Activated T-cell treated with anti-CD3 and anti-CD28 coated beads, Interleukin-2, amount 50 U/mL, for 1 hour (primary cell): ENCODE measurements at places on chromosomes 1 and 21.

- DNase-seq, result no peak
Observed at GRCh38 chr1:55632058-55632457, 416.9 kb upstream of the USP24 start.

DNA sequence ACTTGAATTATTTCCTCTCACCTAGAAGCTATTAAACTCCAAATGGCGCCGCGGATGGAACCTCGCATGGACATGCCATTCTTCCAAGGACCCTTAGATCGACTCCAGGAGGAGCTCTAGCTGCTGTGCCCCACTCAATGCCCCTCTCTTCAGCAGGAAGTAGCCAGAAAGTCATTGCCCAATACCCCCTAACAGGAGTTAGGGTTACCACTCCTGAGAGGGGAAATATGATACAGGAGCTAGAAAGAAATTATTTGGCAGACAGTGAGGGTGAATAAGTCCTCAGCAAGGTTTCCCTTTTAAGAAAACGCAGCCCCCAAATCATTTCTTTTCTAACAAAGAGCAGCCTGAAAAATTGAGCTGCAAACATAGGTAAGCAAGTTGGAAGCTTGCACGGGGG is 28.6 kb downstream of the TFB2M start:
- no peak for DNase-seq

- no peak for DNase-seq
Observed at GRCh38 chr1:154501423-154502065, 475 bp upstream of the TDRD10 start.

DNA sequence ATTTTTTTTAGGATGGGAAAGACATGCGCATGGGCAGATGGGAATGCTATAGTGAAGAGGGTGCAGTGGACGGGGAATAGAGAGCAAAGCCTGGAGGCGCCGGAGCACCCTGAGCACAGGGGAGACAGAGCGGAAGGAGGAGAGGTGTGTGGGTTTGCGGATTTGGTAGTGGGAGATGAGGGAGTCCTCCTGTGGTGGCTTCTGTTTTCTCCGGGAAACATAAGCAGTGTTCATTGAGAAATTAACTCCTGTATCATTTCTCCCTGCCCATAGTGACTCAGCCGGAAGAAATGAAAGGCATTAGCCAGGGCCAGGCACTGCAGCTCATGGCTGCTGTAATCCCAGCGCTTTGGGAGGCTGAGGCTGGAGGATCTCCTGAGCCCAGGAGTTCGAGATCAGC is 4.7 kb upstream of the PTPRF start:
- DNase-seq, result no peak

DNA sequence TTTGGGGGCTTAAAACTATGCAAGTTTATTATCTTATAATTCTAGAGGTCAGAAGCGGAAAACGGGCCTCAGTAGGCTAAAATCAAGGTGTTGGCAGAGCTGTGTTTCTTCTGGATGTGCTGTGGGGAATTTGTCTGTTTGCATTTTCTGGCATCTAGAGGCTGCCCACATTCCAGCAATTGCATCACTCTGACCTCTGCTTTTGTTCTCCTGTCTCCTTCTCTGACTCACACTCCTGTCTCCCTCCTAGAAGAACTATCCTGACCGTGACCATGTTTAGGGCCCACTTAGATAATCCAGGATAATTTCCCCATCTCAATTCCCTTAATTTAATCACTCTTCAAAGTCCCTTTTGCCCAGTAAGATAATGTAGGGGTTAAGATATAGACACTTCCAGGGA is 127.4 kb upstream of the DEPDC1 start:
- no peak for DNase-seq

DNA sequence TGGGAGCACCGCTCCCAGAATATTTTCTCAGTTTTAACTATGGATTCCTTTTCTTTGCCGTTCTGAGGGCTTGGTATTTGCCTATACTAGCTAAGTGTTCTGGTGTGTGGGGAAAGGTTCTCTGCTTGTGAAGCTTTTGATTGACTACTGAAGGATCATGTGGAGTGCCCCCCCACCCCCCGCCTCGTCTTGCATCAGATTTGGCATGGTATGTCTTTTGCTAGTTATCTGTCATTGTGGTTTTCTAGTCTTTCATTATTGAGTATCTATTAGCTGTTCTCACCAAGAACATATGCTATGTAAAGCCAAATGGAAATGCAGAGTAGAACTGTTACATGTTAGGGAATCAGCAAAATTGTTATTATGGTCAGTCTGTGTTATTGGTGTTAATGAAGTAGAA is 58.3 kb downstream of the MACF1 start:
- no peak for DNase-seq
